ENCODE measurements at places on chromosomes 6 and 20. TPM values are rescaled to one million over a fixed set of nuclear protein-coding genes. Genes with fewer than 3 reads are reported as not detected.

- DNase-seq = no peak
Observed at GRCh38 chr6:11346516-11346915, 114.0 kb upstream of the NEDD9 start.

DNA sequence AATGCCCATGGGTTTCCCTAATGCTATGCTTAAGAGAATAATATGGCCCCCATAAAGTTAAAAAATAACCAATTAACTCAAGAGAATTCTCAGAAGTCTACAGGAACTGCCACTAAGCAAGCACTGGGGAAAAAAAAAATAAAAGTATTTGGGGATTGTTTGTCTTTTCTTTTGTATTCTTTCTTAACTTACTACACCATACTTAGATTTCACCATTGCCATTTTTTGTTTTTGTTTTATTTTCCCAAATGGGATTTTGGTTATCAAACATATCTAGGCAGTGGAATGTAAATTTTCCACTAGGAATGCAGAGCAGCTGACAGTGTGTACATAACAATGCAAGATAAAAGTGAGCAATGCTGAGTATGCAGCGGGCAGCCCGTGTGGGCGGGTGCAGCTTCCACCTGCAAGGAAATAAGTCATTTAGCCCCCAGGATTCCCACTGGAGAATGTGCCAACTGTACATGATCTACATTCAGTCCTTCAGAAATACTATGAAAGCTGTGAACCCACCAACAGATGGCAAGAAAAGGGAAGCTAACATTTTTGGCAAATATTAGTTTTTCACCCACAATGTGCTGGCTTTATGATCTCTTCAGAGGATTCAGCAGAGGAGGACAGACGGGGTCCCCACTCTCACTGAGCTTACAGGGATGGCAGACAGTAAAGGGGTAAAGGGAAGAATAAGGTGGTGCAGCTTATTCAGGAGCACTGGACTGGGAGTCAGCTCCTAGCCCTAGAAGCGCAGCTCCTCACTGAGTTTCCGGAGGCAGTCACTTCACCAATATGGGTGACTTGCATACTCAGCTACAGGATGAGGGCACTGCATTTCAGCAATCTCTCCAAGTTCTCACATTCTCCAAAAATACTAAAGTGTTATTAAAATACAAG lies 44.4 kb downstream of the DCDC2 start:
- no peak for DNase-seq

MOG gene
- not detected for total RNA-seq

PDYN gene
- not detected for total RNA-seq

GRCh38 chr20:61767761-61768494 lies 297.8 kb downstream of the TAF4 start:
- DNase-seq = no peak

Measured in G401 (cell line).